ENCODE measurements at places on chromosomes 1 and 21. TPM values are rescaled to one million over a fixed set of nuclear protein-coding genes. Genes with fewer than 3 reads are reported as not detected.

ARTN gene
- not detected for total RNA-seq

CNIH3 gene
- 3.9 TPM for total RNA-seq

CLDN19 gene
- total RNA-seq: 0.03 TPM

RIPPLY3 gene
- not detected for total RNA-seq

COG2 gene
- 35.5 TPM for total RNA-seq

GIPC2 gene
- total RNA-seq: not detected
